ENCODE measurements at places on chromosomes 2 and 18.

DNA sequence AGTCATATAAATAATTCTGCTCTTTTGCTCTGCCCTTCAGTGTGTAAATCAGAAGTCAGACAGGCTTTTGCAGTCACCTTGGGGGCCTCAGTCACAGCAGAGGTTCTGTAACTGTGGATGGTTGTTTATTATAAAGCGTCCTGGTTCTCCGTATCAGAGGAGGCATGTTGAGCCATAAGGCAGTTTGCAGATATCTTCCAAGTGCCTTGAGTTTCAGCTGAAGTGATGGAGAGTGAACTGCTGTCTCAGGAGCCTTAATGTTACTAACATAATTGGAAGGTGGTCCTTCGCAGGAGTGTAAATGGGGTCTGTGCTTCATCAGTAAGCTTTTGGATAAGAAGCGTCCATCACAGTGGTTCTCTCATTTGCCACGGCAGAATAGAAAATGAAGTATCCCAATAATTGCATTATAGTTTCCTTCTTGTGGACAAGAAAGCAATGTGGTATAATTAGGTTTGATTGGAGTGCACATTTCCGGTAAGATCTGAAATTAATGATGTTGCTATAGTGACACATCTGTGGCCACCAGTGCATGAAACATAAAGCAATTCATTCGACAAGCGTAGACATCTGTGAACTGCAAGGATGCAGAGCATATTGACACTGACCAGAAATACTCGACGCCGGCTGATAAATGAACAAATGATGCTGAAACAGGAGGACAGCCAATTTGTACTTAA lies 112.5 kb upstream of the NFATC1 start:
- no peak for DNase-seq

DNA sequence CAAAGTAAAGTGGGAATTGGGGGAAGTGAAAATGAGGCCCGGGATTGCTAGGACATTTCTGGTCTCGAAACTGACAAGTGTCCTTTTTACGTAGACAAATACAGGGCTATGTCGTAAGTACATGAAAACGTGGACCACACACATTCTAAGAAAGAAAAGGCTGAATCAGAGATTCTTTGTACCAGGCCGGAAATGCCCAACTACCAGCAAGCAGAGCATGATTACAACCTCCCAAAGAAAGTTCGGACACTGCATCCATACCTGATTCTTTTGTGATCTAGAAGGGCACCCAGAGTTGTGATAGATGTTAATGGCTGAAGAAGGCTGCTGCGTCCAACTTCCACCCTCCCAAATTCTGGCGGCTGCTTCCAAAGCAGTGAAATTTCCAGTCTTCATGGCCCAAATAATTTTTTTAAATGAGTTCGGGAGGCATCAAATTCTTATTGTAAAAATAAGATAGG lies 1.7 kb downstream of the RBMS1 start:
- DNase-seq, result peak; percentile 22

DNA sequence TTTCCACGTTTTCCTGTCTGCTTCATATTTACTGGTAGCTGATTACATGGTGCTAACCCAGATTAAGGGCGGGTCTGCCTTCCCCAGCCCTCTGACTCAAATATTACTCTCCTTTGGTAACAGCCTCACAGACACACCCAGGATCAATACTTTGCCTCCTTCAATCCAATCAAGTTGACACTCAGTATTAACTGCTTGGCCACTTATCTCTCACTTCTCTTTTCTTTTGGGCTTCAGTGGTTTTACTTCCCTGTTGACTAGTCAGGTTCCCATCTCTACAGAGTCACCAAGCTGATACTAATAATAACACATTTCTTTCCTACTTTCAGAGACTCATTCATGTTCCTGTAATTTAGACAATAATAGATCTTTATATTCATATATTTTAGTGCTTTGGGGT lies 302.2 kb upstream of the MAP2 start:
- no peak for DNase-seq

DNA sequence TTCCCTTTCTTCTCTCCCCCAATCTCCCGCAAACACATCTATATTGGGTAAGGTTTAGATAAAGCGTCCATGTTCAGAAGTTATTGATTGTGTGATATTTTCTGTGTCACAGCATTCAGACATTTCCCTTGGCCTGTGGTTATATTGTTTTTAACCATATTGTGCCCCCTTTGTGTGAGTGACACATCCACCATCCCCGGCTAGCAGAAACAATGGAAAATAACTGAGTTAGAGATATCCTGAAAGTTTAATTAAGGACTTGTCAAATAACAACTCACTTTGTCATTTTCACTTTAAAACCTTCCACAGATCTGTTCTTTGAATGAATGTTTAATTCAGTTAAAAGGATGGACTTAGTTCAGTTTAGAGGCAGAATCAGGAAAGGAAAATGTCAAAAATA lies 151.0 kb downstream of the KCNJ3 start:
- DNase-seq, result no peak

DNA sequence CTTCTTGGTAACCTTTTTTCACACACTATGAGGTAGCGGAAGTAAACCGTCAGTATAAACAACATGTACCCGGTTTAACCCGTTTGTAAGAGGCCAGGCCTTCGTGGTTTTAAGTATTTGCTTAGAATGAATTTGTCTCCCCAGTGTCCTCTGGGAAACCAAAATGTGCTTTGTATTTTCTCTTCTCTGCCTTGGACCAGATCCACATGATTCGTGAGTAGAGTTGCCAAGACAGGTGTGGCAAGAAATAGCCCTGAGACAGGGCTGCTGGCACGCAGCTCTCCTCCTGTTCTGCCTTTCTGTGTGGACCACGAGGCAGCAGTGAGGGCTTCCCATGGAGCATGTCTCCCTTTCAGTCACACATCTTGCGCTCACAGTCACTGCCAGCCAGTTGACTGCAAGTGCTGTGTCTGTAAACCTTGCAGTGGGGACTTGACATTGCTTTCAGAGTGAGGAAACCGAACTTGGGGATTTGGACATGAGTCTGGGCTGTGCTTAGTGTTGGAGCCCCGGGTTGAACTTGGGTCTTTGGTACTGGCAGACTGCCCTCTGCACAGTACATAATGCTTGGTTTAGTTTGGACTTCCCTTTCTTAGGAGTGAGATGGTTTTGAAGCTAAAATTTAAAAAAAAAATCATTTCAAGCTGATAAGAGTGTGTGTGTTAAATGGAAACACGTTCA lies 19.1 kb downstream of the BCL2L11 start:
- DNase-seq, result no peak

GRCh38 chr2:28683100-28683706 lies 68.4 kb upstream of the PPP1CB start:
- no peak for DNase-seq

GRCh38 chr2:133789743-133790142 lies 221.5 kb upstream of the NCKAP5 start:
- no peak for DNase-seq

DNA sequence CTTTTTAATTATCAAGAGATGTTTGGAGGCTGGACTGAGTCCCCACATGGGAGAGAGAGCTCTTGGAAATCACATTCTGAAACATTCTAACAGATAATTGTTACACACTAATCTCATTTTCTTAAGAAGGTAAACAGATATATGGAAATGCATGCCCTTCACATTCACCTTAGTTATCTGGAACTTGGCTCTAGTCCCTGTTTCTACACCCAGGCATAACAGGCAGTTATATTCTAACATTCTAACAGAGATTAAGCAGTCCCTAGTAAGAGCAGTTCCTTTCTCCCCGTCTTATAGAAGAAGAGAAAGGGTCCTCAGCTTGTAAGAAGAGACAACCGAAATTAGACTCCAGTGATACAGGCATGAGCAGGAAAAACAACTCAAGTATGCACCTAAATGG lies 385.4 kb downstream of the SOX11 start:
- DNase-seq, result no peak

- no peak for DNase-seq
Measured at GRCh38 chr18:46413684-46414083, 243.3 kb downstream of the LOXHD1 start.

DNA sequence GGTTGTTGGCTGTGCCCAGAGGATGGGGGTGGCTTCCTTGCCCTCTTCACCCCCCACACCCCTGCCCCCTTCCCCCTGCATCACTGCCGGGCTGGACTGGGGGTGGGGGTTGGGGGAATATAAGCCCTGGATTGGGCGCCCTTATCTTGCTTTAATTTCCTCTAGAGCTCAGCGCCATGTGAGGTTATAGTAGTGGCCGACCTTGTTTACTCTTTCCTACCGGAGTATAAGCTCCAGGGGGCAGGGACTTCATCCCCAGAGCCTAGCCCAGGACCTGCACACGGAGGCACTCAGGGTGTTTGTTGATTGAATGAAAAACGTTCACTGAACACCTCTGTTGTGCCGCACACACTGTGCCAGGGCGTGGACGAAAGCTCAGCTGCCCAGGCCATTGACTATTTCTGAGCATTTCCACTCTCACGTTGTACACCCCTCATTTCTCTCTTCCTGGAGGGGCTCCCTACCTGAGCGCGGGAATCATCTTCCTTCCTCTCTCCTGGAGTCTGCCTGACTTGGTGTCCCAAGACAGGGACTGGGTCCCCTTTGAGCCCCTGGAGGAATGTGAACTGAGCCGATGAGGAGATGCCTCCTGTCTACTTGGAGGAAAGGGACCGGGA lies 9.3 kb upstream of the SPATA3 start:
- no peak for DNase-seq

GRCh38 chr2:48912110-48912509 lies 156.6 kb upstream of the LHCGR start:
- no peak for DNase-seq

DNA sequence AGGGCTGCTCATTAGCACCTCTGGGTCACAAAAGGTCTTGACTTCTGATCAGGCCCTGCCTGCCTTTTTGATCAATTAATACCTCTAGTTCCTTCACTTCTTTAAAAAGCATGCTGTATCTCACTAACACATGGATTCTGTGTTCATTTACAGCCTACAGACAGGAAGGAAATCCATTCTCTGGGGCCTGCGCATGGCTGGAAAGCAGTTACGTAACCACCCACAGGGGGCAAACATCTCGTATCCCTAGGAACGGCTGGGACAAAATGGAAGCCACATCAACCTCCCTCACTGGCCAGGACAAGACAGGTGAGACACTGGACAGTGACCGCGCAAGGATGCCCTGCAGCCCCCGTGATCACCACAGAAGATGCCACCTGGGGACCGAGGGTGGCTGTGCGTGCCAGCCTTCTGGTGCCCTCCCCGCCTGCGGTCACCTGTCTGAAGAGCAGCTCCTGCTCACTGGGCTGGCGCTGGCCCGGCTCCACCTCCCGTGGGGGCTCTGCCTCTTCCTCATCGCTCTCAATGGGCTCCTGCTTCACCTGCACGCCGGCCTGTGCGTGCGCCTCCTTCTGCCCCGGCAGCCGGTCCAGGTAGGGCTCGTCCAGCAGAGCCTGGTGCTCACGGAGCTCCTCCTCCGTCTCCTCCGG lies 266.9 kb downstream of the TWIST2 start:
- DNase-seq, result no peak

DNA sequence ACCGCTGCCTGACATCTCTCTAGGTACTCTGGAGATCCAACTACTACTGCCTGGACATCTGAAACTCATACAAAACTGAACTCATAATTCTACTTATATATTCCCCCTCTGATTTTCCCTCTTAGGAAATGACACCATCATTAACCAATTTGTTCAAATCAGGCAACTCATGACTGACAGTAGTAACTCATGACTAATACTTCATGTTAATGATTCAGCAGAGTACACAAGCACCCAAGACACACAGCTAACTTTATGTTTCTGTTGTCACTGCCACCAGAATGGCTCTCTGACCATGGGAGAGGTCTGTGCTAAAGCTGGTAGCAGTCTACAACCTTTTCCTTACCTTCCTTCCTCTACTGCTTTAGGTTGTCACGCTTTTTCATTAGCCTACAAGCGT lies 91.1 kb downstream of the ITSN2 start:
- no peak for DNase-seq

DNA sequence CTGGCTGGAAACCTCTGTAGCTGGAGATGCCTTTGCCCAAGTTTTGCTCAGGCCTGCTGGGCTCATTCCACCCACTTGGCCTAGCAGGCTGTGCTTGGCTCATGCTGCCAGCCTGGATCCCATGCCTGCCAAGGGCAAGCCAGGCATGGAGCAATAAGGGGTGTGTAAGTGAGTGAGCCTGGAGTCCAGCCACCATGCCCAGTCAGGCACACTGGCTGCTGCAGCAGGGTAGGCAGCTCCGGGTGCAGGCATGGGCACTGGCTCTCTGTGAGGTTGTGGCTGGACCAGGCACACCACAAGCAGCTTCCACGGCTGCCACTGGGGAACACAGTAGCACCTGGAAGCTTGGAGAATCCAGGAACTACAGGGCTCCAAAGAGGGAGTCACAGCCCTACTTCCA lies 147.7 kb upstream of the HS6ST1 start:
- no peak for DNase-seq

- no peak for DNase-seq
Measured at GRCh38 chr2:85560812-85561279, 447 bp downstream of the GGCX start.
